ENCODE measurements at places on chromosomes 16 and 17. TPM values are rescaled to one million over a fixed set of nuclear protein-coding genes. Genes with fewer than 3 reads are reported as not detected.
A peak's percentile ranks its signal among the peaks of the same experiment; 100 is the strongest.

The IRX6 gene
- total RNA-seq = not detected

The NPIPA2 gene
- 4.7 TPM for total RNA-seq

The TMC6 gene
- total RNA-seq = 157 TPM

The C16orf89 gene
- total RNA-seq = not detected

The CLEC10A gene
- not detected for total RNA-seq

The EMP2 gene
- total RNA-seq = not detected

The BHLHA9 gene
- not detected for total RNA-seq

The ZMYND15 gene
- 0.24 TPM for total RNA-seq

The PRDM7 gene
- not detected for total RNA-seq

The MEIOB gene
- total RNA-seq = not detected

The C16orf92 gene
- not detected for total RNA-seq

The CBFA2T3 gene
- total RNA-seq = 0.12 TPM

GRCh38 chr17:75818326-75818885 lies 25.8 kb downstream of the UNC13D start:
- no peak for DNase-seq

DNA sequence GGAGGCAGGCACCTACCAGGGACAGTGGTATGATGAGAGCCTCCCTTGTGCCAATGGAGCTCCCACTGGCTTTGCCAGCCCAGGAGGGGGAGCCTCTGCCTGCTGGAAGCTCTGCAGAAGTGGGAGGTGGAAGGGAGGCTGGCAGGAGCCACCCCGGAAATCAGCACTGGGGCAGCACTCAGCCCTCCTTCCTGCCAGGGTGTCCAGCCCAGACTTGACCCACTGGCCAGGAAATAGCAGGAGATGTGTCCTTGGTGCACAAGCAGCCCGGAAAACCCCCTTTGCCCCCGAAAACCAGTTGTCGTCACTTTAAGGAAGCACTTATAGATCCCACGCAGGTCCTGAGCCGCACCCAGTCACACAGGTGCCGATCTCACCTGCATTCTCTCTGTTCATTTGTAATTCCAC lies 49.3 kb upstream of the CACNG4 start:
- DNase-seq = peak; percentile 12

DNA sequence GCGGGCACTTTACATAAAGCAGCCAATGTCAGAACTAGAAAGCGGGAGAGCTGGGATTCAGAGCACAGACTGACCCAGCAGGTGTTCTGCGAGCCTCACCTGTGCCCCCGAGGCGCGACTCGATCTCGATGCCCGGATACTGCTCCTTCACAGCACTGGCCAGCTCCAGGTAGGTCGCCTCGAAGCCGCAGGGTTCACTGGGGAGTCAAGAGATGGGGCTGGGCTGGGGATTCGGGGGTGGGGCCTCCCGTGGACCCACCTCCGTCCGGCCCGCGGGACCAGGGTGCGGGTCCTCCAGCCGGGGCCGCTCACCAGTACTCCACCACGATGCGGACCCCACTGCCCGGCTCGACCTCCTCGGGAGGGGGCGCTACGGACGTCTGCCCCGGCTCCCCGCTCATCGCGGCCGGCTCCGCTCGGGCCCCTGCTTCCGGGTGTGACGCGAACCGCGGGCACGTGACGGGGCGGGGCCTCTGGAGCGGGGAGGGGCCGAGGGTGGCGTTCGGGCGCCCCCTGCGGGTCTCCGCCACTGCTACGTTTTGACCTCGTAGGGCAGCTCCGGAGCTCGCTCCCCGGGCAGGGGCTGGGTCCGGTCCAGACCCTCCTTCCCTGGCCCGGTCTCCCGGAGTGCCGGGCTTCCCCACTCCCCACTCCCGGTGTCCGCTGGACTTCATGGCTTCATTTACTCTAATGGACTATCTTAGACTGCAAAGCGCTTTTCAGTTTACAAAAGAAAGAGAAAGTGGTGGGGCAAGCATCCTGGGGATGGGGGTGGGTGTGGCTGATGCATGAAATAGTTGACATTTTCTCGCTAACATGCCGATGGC lies at the start of gene MIEN1:
TSS of gene MIEN1 (minus strand) at position 438 of the 827 bp plus-strand sequence. CDS start at position 401, 37 bp downstream.
- DNase-seq = peak; percentile 95

DNA sequence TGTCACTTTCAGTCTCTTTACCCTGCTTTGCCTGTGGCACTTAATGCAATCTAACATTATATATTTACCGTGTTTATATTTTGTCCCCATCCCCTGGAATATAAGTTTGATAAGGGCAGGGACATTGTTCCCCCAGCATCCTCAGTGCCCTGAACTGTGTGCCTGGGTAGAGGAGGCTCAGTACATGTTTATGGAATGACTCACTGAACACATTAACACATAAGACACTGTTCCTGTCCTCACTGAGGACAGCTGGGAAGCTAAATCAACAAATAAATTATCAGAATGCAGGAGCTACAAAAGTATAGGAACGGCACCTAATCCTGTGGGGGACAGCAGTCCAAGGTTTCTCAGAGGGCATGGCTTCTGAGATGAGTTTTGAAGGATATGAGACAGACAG lies 27.8 kb downstream of the GRIN2A start:
- no peak for DNase-seq

DNA sequence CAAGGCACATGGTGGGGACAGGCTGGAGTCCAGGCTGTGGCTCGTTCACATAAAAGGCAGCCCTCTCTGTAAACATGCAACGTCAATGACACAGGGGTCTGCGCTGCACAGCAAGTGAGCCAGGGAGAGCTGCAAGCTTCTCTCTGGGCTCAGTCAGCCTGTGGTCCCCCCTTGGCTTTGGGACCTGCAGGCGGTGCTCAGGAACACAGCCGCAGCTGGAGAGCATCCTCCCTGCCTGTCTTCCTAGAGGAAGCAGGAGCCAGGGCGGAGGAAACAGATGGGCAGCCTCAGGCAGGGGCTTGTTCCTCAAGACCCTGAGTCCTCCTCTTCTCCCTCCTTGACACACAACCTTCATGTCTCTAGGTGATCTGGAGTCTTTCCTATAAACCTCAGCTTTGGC lies 228.0 kb downstream of the C16orf78 start:
- no peak for DNase-seq

DNA sequence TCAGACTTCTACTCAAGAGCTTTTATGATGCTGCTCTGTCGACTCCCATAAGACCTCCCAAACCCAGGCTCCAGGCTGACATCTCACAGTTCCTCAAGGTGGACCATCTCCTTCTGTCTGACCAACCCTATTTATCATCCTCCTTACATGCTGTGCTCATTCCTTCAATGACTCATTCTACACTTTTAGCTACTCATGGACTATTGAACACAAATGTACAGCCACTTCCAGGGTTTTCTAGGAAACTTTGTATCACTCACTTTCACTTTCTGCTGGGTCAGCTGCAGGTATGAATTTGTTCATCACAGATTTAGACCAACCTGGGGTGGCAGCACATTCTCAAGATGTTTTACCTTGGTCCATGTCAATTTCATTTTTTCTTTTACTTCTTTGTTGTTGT lies 162.4 kb upstream of the FAM20A start:
- no peak for DNase-seq

- no peak for DNase-seq
Measured at GRCh38 chr17:41008811-41009210, at the start of gene KRTAP3-1. TSS of gene KRTAP3-1 (minus strand) at chr17:41009128. CDS start at chr17:41009074, 54 bp downstream.

DNA sequence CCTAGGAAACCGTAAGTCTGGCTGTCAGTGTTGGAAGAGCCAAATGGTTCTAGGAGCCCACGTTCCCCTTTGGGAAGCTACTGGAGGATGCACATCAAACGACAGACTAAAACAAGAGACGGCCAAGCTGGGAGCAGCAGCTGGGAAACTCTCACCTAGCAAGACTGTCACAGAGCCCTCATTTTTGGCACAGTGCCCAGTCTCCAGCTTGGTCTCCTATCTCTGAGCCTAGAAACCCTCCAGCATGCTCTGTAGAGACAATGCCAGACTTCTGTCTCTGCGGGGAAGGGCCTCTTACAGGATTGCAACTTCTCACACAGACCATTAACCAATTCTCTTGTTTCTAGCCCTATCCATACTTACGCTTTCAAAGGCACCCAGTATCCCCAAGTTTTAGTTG lies 23.5 kb downstream of the GTF3C1 start:
- DNase-seq = no peak

- DNase-seq = no peak
Measured at GRCh38 chr16:85948138-85948509, 49.2 kb downstream of the IRF8 start.

- DNase-seq = no peak
Measured at GRCh38 chr17:4479982-4480751, 18.5 kb upstream of the SPNS2 start.

- DNase-seq = peak; percentile 62
Measured at GRCh38 chr16:84117494-84117843, 727 bp upstream of the MBTPS1 start.

DNA sequence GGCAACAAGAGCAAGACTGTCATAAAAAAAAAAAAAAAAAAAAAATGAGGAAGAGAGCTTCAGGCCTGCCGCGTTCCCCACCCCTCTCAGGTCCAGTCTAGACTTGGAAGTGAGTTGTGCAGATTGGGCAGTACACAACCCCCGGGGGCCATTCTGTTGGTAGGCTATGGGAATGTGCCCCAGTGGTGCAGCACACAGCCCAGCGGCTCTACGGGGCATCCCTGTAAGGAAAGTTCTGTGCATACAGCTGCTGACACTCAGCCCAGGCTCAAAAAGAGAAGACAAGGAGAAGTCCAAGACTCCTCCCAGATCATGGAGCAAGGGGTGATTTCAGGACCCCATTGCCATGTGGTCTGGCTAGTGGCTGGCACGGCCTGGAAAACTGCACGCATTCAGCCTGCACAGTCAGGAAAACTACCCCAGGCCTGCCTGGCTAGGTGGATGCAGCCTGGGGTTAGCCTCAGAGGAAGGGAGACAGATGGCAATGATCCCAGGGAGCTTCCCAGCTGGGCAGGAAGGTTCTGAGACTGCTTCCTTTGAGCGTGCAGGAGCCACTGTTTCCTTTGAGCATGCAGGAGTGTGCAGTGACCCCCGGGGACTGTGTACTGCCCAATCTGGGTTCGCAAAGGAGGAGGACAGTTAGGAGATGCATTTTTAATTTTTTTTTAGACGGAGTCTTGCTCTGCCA lies 44.8 kb downstream of the PECAM1 start:
- no peak for DNase-seq

GRCh38 chr17:36755586-36755985 lies 154.2 kb downstream of the MRM1 start:
- DNase-seq = peak; percentile 58

DNA sequence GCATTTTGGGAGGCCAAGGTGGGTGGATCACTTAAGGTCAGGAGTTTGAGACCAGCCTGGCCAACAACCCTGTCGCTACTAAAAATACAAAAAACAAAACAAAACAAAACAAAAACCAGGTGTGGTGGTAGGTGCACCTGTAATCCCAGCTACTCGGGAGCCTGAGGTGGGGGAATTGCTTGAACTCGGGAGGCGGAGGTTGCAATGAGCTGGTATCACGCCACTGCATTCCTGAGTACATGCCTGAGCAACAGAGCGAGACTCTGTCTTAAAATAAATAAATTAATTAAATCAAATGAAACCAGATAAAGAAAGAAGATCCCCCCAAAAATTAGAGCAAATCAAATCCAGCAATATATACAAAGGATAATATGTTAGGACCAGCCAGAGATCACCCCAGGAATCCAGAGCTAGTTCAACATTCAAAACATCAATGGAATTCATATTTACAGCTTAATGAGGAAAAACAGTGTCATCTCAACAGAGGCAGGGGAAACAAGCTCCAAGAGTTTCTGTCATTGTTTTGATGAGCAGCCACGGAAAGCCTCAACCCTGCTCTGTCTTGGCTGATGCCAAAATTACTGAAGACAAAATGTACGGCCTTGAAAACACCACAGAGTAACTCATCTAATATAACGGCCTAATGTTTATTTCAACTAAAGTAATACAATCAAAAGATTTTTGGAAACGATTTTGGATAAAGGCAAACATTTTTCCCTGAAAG lies 3.7 kb downstream of the PEMT start:
- DNase-seq = no peak

GRCh38 chr16:19375561-19376158 lies 42.0 kb upstream of the TMC5 start:
- peak; percentile 47 for DNase-seq

DNA sequence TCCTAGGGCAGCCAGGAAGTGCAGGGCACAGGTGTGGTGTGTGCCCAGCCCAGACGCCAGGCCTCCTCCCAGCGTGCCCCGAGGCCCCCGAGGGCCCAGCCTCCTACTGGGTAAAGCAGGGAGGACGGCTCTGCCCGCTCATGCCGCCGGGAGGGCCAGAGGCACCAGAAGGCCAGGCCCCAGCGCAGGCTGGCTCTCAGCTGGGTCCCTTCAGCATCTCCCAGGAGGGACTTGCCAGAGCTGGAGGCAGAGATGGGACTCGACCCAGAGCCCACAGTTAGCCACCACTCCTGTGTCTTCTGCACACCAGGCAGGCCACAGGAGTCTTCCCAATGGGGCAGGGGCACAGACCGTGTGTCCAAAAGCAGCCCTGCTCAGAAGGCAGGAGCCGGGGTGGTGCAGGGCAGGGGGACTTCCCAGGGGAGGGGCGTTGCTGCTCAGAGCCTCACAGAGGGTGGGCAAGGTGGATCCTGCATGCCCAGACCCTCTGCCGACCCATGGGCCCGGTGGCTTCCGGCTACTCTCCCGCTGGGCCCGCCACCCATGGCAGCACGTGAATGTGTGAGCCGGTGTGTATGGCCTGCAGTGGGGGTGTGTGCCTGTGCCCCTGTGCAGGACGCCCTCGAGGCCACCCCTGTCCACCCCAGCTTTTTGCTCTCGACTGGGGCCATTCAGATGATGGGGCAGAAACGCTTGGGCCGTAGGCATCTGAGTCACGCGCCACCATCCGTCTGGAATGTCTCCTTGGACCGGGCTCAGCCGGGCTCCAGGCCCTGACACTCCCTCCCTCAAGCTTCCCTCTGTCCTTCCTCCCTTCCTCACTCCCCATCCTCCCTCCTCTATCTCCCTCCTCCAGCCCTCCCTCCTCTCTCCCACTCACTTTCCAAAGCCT lies 5.7 kb upstream of the ZNF469 start:
- no peak for DNase-seq

DNA sequence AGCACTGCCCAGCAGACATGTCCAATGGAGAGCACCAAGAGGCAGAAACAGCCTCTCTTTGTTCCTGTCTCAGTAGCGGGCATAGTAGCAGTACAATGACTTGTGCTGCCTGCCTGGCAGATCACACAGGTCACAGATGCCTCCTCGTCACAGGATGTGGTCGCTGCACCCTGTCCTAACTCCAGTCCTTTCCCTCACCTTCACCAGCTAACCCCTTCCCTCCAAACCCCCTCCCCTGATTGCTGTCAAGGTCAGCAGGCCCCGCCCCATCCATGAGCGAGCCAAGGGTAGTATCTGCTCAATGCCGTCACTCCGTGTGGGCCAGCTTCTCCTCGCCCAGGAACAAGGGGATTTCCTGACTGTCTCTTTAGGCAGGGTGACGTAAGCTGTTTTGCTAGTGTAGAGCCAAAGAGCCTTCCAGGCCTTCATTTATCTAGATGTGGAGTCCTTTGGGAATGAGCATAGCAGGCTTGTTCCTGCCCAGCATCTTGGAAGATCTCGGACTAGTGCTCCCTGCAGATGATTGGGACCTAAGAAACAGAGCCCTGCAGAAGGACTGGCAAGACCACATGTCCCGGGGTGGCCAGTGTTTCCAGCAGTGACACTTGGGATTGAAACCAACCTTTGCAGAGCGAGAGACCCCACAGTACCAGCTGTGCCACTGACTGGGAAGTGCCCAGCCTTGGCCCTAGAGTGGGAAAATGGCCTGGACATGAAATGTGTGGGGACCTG lies 75.9 kb upstream of the TNRC6C start:
- DNase-seq = peak; percentile 91
